Ascending aorta (tissue), 2 donors: ENCODE measurements at places on chromosomes 2 and 18. TPM values are rescaled to one million over a fixed set of nuclear protein-coding genes. Genes with fewer than 3 reads are reported as not detected.

The IL1A gene
- total RNA-seq, result not detected

- no peaks in the 10 kb centered on the region for H3K36me3 ChIP-seq
- no peak for DNase-seq
- H3K4me3 ChIP-seq, result no peak overlapping the region
Measured at GRCh38 chr2:48197618-48198017, 291.3 kb upstream of the FBXO11 start.

DNA sequence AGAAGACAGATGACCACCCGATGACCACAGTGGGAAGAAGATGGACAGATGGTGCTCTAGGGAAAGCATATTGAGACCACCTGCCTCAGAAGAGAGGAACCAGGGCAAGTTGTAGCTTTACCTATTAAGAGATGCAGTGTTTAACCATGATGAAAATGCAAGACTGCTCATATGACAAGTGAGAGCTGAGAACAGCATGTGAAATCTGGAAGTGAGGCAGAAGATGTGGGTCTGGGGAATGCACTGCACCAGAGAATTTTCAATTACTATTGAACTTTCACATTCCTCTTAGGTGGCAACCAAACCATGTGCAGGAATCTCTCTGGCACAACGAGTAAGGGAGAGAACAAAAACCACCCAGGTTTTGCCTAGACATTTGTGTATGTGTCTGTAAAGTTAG, 184.8 kb upstream of the CRIM1 start:
- no peak for DNase-seq
- no peaks in the 10 kb centered on the region for H3K4me1 ChIP-seq
- no peak overlapping the region for H3K4me3 ChIP-seq
- no peaks in the 10 kb centered on the region for H3K27me3 ChIP-seq

The IL1RL1 gene
- total RNA-seq, result 3.4 TPM

DNA sequence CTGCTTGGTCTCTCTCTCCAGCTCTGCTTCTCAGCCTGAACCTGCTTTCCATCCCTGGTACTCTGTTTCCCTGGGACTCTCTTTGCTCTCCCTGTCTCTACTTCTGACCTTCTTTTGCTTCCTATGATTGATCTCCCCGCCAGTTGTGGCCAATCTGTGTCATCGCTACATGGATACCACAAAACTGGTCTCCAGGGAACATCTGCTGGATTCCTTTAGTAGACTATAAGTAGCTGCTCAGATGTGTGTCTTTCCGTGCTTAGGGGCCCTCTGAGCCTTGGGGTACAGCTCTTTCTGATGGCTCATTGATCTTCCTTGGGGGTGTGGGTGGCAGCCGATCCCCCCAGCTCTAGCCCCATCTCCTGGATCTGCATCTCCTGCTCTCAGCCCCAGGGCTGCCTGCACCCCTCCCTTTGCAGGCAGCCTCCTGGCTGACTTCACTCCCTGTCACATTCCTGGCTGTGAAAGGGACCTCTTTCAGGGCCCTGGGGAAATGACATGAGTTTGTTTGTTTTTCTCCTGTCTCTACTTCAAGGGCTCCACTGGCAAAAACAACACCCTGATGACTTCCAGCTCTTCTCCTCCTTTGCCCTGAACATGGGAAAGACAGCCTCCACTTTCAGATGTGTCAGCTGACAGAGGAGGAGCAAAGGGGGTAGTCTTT, 333.7 kb downstream of the CYP26B1 start:
- H3K4me1 ChIP-seq, result no peaks in the 10 kb centered on the region
- H3K36me3 ChIP-seq, result no peaks in the 10 kb centered on the region
- no peak overlapping the region for H3K27ac ChIP-seq
- no peak overlapping the region for H3K4me3 ChIP-seq
- H3K27me3 ChIP-seq, result no peaks in the 10 kb centered on the region
- no peak for DNase-seq

DNA sequence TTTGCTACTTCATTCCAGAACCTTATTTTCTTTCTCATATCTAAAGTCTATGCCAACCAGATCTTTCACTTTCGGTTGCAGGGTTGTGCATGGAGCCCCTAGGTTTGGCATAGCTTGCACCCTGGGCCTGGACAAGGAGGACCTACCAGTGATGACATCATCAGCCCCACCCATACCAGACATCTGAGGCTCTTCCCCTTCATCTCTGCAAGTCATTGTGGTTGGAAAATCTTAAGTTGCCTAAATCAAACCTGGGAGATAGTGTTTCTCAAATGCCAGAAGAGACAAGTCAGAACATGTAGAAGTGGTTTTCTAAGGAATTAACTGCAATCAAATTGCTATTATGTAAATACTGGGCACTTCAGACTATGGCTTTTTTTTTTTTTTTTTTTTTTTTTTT, 363.3 kb downstream of the ZNF516 start:
- no peaks in the 10 kb centered on the region for H3K4me1 ChIP-seq
- no peak overlapping the region for H3K4me3 ChIP-seq
- no peaks in the 10 kb centered on the region for H3K27me3 ChIP-seq

DNA sequence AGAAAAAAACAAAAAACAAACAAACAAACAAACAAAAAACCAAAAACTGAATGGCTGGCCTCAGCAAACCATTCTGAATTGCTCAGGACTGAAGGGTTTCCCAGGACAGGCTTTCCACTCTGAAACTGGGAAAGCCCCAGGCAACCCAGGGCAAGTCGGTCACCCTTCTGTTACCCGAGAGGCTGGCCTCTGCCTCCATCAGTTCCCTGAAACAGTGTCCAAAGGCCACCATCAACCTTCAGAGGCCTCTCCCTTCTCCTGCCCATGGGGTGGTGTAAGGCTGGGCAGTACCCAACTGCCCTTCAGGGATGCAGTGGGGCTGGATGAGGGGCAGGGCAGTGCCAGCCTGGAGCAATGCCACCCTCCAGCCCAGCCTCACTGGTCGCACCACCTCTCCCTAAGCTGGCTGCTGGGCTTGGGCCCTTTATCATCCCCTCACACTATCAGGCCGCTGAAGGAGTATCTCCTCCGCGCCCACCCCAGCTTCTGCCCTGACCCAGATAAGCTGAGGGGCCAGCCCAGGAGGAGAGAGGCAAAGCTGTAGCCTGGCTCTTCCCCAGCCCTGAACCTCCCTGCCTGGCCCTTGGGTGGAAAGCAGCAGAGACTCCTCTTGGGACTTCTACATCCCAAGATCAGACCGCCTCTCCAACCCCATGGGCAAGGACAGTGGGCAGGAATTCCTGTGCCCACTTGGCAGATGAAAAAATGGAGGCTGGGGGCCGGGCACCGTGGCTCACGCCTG, 35.9 kb downstream of the ZFP36L2 start:
- no peak overlapping the region for H3K4me3 ChIP-seq
- no peaks in the 10 kb centered on the region for H3K36me3 ChIP-seq
- H3K4me1 ChIP-seq, result no peaks in the 10 kb centered on the region
- no peak overlapping the region for H3K27ac ChIP-seq

The CNTNAP5 gene
- not detected for total RNA-seq

DNA sequence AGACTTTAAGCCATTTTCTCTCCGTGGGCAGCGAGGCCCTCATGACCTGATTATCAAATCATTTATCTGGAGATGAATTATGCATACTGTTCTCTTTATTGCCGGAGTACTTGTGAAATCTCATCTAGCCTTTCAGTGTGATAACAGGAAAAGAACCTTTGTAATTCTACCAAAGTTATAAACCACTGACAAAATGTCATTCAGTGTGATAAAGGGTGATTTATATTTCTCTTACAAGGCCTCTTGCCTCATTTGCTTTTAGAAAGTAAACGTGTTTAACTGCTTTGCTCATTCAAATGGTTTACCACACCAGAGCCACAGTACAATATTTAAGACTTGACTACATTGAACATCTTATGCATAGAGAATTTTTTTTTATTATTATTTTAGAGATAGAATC, 13.8 kb downstream of the MTCL1 start:
- H3K36me3 ChIP-seq, result no peaks in the 10 kb centered on the region
- H3K27me3 ChIP-seq, result no peaks in the 10 kb centered on the region
- no peak for DNase-seq
- no peak overlapping the region for H3K27ac ChIP-seq
- H3K4me3 ChIP-seq, result no peak overlapping the region
- H3K4me1 ChIP-seq, result no peaks in the 10 kb centered on the region

The CXCR4 gene
- total RNA-seq, result 15.5 TPM

DNA sequence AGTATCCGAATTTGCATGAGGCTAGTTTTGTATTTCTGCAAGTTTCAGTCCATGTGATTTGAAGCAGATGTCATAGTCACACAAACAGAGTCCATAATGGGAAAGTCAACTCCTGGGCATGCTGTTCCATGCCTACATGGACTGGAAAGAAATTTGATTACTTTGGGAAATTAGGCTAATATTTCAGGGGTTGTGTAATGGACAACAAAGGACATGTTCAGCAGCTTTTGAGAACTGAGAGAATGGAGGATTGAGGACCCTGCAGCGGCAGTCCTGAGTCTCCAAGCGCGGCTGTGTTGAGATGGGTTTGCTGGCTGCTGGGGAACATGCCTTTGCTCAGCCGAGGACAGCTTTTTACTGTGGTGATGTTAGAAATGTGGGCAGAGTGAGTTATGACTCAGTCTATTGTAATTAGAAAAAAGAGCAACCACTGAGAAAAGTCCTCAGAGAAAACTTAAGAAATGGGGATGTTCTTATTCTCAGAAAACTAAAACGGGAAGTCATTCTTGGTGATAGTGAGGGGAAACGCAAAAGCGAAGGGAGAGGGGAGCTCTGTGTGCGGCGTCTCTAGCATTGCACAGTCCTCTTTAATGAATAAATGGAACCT, 149.2 kb downstream of the FAM210A start:
- DNase-seq, result no peak
- no peaks in the 10 kb centered on the region for H3K36me3 ChIP-seq
- peak overlapping the region; percentile 33 for H3K27ac ChIP-seq
- peaks cover 3% of the 10 kb centered on the region for H3K4me1 ChIP-seq
- H3K4me3 ChIP-seq, result no peak overlapping the region

The TUBA4B gene
- not detected for total RNA-seq

DNA sequence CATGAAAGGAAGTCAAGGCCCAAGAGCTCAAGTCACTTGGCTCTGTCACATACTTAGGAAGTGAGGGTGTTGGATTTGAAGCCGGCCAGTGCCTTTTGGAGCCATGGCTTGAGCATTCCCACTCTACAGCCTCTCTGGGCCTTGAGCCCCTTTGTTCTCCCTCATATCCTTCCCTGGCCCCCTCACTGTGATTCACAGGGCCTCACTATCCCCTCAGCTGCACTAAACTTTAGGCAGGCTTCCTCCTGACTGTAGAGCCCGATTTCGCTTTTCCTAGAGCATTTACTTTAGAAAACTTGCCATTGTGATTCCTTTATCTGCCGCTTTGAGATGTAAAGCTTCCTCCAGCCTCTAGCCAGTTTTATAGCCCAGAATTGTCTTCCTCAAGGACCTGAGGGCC, 107.6 kb downstream of the FBXO15 start:
- H3K27ac ChIP-seq, result no peak overlapping the region
- H3K4me1 ChIP-seq, result no peaks in the 10 kb centered on the region
- no peaks in the 10 kb centered on the region for H3K27me3 ChIP-seq
- no peak for DNase-seq
- no peak overlapping the region for H3K4me3 ChIP-seq
- no peaks in the 10 kb centered on the region for H3K36me3 ChIP-seq

DNA sequence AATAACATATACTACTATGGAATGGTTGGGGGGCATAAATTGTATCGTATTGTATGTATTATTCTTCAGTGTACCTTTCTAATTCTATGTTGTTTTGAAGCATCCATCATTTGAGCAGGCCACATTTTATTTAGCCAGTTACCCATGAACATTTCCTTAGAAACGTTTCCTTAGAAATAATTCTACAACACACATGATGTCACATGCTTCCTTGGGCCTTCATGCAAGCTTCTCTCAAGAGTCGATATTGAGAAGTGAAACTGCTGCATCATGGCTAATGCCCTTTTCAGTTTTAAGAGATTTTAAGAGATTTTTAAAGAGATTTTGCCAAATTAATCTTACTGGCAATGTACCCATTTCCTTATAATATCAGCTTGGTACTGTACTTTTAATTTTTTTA, 63.9 kb downstream of the ALPK2 start:
- H3K4me1 ChIP-seq, result no peaks in the 10 kb centered on the region
- no peak overlapping the region for H3K27ac ChIP-seq
- H3K36me3 ChIP-seq, result no peaks in the 10 kb centered on the region
- H3K4me3 ChIP-seq, result no peak overlapping the region
- no peaks in the 10 kb centered on the region for H3K27me3 ChIP-seq
- no peak for DNase-seq

The SELENOI gene
- 2.2 TPM for total RNA-seq

The RNPEPL1 gene
- 196 TPM for total RNA-seq

DNA sequence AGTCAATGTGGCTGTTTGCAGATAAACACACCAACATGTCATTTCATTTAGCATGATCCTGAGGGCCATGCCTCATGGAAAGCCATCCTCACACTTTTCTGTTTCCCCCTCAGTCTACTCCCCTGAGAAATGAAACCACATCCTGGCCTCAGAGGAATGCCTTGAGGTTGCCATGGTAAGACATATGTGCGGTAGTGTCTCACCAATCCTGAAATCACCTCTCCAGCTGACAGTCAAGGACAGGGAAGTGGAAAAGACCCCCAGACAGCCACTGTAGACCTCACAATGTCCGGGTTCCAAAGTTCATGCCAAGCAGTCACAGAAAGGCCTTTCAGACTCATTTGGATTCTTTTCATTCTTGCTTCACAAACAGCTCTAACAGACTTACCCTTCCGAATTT, 175.2 kb upstream of the PKDCC start:
- no peak overlapping the region for H3K4me3 ChIP-seq
- H3K4me1 ChIP-seq, result peaks cover 17% of the 10 kb centered on the region
- H3K27ac ChIP-seq, result no peak overlapping the region
- H3K27me3 ChIP-seq, result no peaks in the 10 kb centered on the region
- H3K36me3 ChIP-seq, result no peaks in the 10 kb centered on the region

DNA sequence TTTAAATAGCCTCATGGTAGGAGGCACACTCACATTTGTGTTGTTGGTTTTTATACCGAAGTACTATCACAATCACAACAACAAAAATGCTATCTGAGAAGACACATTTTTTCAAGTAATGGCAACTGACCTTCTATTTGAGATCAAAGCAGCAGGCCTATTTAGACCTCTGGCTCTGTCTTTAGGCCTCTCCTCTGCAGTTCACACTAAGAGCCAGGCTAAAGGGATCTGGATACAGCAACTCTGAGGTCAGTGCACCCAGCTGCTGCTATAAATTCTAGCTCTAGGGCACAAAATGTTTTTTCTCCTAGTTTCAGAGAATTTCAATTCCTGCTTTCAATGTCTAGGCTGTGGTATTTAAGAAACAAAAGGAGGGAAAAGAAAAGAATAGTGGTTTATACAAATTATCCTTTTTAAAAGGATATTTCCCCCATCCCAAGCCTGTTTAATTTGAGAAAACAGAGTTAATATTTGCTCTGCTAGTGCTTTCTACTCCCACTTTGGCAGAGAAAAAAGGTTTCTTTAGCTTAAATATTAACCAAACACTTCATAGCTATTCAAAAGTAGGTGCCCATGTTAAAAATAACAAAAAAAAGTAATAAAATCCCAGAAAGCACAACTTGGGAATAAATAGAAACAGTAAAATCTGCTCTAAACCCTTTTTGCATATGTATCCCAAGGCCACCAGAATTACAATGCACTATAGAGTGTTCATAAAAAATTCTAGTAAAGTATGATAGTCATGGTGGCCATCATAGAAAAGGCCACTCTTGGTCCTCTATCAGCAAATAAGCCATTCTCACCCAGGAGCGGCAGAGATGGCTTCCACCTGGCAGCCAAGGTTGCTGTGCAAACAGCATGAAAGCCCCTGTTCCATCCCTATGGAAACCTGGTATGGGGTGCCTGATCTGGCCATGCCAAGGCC, 293.6 kb upstream of the SESTD1 start:
- H3K27me3 ChIP-seq, result no peaks in the 10 kb centered on the region
- no peak overlapping the region for H3K27ac ChIP-seq
- no peaks in the 10 kb centered on the region for H3K36me3 ChIP-seq
- no peak for DNase-seq

GRCh38 chr2:21026479-21027282, 17.2 kb downstream of the APOB start:
- H3K27me3 ChIP-seq, result no peaks in the 10 kb centered on the region
- peak overlapping the region; percentile 58 for H3K27ac ChIP-seq
- no peak overlapping the region for H3K4me3 ChIP-seq
- no peaks in the 10 kb centered on the region for H3K36me3 ChIP-seq
- H3K4me1 ChIP-seq, result peaks cover 8% of the 10 kb centered on the region
